ENCODE measurements at places on chromosomes 1 and 21. TPM values are rescaled to one million over a fixed set of nuclear protein-coding genes. Genes with fewer than 3 reads are reported as not detected.

Gene LCK
- total RNA-seq = 1.1 TPM

Gene CD52
- not detected for total RNA-seq

Gene TNNT2
- total RNA-seq = 0.88 TPM

Gene REN
- total RNA-seq = 0.29 TPM

Gene PPIAL4G
- total RNA-seq = not detected

Gene KRTAP26-1
- total RNA-seq = not detected

Gene OR2G6
- not detected for total RNA-seq

Gene RABIF
- total RNA-seq = 11.9 TPM

Gene LRRC38
- not detected for total RNA-seq

Gene ADAM30
- not detected for total RNA-seq

Gene CYP4A22
- total RNA-seq = not detected

Gene ADAMTS4
- total RNA-seq = 23.8 TPM

Gene SPATA17
- 0.58 TPM for total RNA-seq

Gene CXADR
- total RNA-seq = 10.7 TPM

Gene ACTN2
- total RNA-seq = not detected

Gene TAS1R3
- total RNA-seq = 0.35 TPM

Gene MT1HL1
- not detected for total RNA-seq

Gene P3H1
- total RNA-seq = 120 TPM

Gene FMN2
- 7.5 TPM for total RNA-seq

Gene RAD54L
- total RNA-seq = 1.3 TPM

Gene AUNIP
- total RNA-seq = 1.6 TPM

Gene RPTN
- total RNA-seq = not detected

Gene NOS1AP
- 2.0 TPM for total RNA-seq

Gene GCSAML
- not detected for total RNA-seq

Gene EXO1
- 4.3 TPM for total RNA-seq

Gene U2AF1
- 61.5 TPM for total RNA-seq

Gene UTS2
- total RNA-seq = not detected

Gene MYCL
- total RNA-seq = 2.5 TPM

Gene CHRM3
- 3.4 TPM for total RNA-seq

Gene CDK18
- total RNA-seq = 9.7 TPM

Gene LRRC3
- total RNA-seq = 10.4 TPM

Gene SPATA21
- not detected for total RNA-seq

Gene WDR64
- total RNA-seq = not detected

Gene CYP4Z1
- total RNA-seq = not detected

Gene DCDC2B
- not detected for total RNA-seq

All from glomerular endothelial cell (primary cell).